ENCODE measurements at places on chromosomes 12 and 14. TPM values are rescaled to one million over a fixed set of nuclear protein-coding genes. Genes with fewer than 3 reads are reported as not detected.

DNA sequence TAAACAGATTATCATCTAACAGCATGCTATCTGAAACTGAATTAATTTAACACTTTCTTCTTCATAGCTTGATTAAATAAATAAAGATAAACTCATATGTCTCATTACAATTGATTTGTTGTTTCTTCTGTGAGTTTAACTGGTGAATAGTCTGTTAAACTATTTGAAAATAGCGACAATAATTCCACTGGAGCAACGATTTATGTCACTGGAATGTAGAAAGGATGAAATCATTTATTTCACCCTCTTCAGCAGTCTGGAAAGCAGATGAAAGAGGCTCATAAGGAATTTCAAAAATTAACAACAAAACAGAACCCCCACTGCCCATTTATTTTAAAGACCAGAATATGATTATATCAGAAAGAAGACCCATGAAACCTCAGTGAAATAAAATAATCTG lies 1165.1 kb upstream of the USP15 start:
- DNase-seq: no peak

DNA sequence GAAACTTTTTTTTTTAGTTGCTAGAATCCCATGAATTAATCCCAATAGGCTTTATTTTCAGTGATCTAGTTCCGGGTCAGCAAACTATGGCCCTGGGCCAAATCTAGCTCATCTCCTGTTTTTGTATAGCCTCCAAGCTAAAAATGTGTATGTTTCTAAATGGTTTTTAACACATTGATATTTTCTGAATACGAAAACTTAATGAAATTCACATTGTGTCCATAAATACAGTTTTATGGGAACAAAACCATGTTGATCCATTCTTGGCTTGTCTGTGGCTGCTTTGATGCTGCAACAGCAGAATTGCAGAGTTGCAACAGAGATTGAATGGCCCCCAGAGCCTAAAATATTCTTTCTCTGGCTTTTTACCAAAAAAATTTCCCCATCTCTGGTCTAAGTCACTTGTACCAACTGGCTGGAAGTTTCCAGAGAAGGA lies 47.5 kb downstream of the ZNF664 start:
- peak; percentile 76 for DNase-seq

DNA sequence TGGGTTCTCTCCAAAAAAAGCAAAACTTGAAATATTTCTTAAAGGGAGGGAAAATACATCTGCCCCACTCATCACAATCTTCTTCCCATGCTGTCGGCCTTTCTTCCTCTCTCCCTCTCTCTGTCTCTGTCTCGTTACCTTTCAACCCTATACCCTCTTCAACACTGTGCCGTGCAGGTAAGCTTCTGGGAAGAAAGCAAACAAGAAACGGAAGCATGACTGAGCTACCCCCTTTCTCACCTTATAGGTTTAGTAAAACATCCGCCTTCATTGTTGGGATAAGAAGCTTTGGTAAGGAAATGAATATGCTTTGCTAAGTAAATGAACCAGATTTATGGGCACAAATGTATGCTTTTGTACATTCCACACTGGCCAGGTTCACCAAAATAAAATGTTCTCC lies 63.0 kb downstream of the TMEM30B start:
- no peak for DNase-seq

GRCh38 chr14:42002141-42002540 lies 395.5 kb downstream of the LRFN5 start:
- DNase-seq: peak; percentile 37

- DNase-seq: no peak
These were observed 53.7 kb downstream of the ACTN1 start for GRCh38 chr14:68925373-68925772.

The KRT80 gene
- total RNA-seq: 0.25 TPM

The SOAT2 gene
- total RNA-seq: not detected

Measured in fibroblast of the aortic adventitia (primary cell).